B cell (primary cell): ENCODE measurements at places on chromosomes 6 and 20. TPM values are rescaled to one million over a fixed set of nuclear protein-coding genes. Genes with fewer than 3 reads are reported as not detected.
A peak's percentile ranks its signal among the peaks of the same experiment; 100 is the strongest.

DNA sequence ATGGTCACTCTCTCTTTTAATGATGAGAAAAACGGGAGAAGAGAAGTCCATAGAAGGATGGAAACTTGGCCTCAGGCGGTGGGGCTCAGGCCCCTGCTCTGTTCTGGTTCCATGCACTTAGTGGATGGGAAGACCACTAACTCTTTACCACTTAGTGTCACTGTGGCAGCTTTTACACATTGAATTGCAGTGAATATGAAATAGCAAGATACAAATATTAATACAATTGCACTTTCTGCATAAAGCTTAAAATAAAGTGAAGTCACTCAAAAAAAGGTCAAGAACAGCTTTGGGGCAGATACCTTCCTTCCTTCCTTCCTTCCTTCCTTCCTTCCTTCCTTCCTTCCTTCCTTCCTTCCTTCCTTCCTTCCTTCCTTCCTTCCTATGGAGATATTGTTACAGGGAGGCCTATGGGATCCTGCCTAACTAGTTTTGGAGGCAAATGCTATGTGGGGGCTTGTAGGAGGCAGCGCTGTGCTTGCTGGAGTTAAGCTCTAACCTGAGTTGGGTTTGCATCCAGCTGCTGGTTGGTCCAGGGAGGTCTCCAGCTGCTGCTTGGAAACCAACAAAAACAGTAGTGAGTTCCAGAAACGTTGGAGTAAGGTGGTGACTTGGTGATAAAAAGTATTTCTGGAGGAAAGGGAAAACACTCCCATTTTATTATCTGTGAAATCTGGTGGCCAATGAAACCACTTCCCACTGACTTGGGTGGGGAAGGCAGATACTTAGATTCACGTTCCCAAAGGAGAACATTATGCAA, 62.3 kb upstream of the NKX2-2 start:
- H3K27me3 ChIP-seq, result no peaks in the 10 kb centered on the region
- H3K4me3 ChIP-seq, result no peak overlapping the region
- H3K36me3 ChIP-seq, result no peaks in the 10 kb centered on the region
- DNase-seq, result no peak

Gene SYCP2
- 4.5 and 4.7 TPM in 2 replicates for total RNA-seq

DNA sequence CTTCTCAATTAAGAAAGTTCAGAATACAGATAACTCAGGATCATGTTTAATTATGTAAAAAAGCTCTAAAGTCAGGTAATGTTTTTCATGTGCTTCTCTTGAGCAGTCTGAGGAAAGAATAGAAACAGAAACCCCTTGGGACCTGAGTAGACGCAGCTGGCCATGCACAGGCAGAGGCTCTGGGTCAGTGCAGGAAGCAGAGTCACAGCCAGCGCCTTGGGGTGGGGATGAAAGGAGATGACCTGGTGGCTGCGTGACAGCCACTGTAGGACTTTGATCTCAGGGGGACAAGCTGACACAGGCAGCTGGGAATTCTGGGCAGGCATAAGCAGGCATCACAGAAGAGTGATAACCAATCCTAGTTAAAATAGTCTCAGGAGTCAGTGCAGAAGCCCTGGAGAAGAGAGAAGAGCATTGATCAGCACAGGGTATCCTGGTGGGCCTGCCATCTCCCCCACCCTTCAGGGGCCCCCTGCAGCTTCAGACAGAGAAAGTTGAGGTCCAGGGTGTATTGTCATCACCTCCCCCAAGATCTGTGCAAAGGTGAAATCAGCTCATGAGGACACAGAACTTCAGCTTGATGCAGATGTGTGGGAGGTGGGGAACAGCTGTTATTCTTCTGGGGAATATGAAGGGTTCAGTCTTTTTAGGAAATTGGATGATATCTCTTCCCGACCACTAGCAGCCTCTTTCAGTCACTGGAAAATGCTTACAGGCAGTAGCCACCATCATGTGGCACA, 6.4 kb downstream of the HLA-DQB1 start:
- H3K4me3 ChIP-seq, result no peak overlapping the region
- no peaks in the 10 kb centered on the region for H3K27me3 ChIP-seq
- peak; percentile 54 for DNase-seq
- H3K36me3 ChIP-seq, result peaks cover 33% of the 10 kb centered on the region
- peak overlapping the region; percentile 57 for H3K27ac ChIP-seq

- peaks cover 90% of the 10 kb centered on the region for H3K4me1 ChIP-seq
- no peaks in the 10 kb centered on the region for H3K27me3 ChIP-seq
- peaks cover 6% of the 10 kb centered on the region for H3K36me3 ChIP-seq
- no peak for DNase-seq
- peak overlapping the region; percentile 93 for H3K27ac ChIP-seq
These were observed 53.6 kb upstream of the FAM83D start for GRCh38 chr20:38872491-38873049.

DNA sequence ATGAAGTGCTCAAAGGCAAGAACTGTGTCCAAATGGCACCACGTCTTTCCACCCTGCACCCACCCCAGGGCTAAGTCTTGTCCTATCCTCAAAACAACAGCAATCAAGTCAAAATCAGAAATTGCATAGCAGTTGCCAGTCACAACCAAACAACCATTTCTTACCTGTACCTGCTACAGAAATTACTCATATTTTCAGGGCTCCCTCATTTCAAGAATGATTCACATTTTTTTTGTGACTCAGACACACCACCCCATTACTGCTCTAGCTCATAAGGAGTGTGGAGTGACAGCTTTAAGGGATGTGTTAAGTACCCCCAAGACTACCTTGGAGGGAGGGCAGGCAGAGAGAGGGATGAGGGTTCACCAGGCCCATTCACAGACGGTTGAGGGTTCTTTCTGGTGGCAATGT, 111.7 kb downstream of the TRERF1 start:
- H3K36me3 ChIP-seq, result no peaks in the 10 kb centered on the region
- H3K4me1 ChIP-seq, result no peaks in the 10 kb centered on the region
- H3K27ac ChIP-seq, result no peak overlapping the region
- H3K27me3 ChIP-seq, result no peaks in the 10 kb centered on the region

DNA sequence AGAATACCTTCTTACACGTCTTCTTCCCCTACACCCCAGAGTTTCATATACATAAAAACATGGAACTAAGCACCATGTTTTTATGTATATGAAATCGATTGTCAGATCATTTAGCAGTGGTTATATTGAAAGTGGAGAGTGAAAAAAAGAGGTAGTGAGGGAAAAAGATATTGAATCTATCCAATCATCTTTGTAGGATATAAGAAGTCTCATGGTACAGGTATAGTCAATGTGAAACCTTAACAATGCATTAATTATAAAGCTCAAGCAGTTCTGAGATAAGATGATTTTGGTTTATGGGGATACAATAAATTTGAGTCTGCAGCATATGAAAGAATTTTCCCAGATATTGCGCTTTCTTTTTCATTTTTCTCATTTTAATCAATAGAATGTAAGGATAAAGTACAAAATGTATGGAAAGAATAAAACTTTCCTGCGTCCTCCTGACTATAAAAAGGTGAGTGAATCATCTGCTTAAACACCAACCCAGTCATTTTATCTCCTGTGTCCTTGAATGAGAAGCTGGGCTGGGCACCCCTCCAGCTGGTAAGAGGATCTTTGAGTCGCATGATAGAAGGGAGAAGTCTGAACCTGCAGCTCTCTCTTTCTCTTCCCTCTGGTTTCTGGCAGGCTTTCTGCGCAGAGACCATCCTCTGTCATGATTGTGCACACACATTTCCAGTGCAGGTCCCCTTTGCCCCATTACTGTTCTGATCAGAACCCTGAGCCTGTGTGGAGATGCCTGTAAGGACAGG, 28.1 kb upstream of the AKIRIN2 start:
- H3K36me3 ChIP-seq, result no peaks in the 10 kb centered on the region
- H3K4me3 ChIP-seq, result no peak overlapping the region
- no peak overlapping the region for H3K27ac ChIP-seq
- H3K27me3 ChIP-seq, result no peaks in the 10 kb centered on the region
- DNase-seq, result no peak

Gene FUT9
- not detected in 2 replicates for total RNA-seq

Gene WFDC9
- total RNA-seq, result not detected in 2 replicates

- DNase-seq, result no peak
- no peak overlapping the region for H3K27ac ChIP-seq
- no peak overlapping the region for H3K4me3 ChIP-seq
- peaks cover 13% of the 10 kb centered on the region for H3K27me3 ChIP-seq
- no peaks in the 10 kb centered on the region for H3K36me3 ChIP-seq
These were observed 22.9 kb upstream of the AFDN start for GRCh38 chr6:167803816-167804215.

DNA sequence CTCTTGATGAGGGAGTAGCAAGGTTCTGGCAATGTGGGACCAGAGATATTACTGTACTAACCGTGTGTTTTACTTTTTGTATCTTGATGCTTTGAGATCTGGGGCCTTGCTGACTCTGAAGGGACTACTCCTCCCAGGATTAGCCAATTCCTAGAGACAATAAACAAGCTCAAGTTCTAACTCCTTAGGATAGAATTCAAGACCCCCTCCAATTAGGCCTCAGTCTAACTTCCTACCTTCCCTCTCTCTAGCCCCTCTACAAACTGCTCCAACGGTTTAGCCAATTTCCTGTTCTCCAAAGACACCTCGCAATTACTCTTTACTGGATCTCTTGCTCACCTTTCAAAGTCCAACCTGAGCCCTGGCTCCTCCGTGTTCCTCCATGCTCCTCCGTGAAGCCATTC, 158.7 kb upstream of the JARID2 start:
- no peaks in the 10 kb centered on the region for H3K36me3 ChIP-seq
- no peak overlapping the region for H3K4me3 ChIP-seq
- DNase-seq, result no peak
- H3K27ac ChIP-seq, result no peak overlapping the region

DNA sequence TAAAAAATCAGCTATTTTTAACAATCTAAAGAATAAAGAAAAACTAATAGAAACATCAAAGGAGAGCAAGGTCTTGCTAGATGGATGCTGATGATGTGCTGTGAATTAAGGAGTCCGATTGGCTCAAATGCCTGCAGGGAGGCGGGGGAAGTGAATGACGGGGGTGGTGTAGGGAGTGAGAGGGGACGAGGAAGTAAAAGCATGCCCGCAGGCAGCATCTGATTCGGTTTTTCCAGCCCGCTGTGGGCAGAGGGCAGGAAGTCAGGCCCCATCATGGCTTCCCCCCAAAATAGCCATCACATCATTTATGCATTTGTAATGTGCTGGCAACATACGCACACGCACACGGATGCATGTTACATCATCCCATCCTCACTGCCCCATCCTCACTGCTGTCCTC, 10.3 kb downstream of the RSPO4 start:
- H3K36me3 ChIP-seq, result no peaks in the 10 kb centered on the region
- no peak for DNase-seq
- no peaks in the 10 kb centered on the region for H3K4me1 ChIP-seq
- no peak overlapping the region for H3K4me3 ChIP-seq

GRCh38 chr20:25398376-25399036, 7.9 kb upstream of the ABHD12 start:
- DNase-seq, result no peak
- H3K27me3 ChIP-seq, result no peaks in the 10 kb centered on the region
- no peak overlapping the region for H3K4me3 ChIP-seq
- no peak overlapping the region for H3K27ac ChIP-seq
- no peaks in the 10 kb centered on the region for H3K4me1 ChIP-seq

Gene PCSK2
- total RNA-seq, result not detected in 2 replicates

Gene CDSN
- total RNA-seq, result not detected in 2 replicates

- H3K27ac ChIP-seq, result peak overlapping the region; percentile 55
- H3K4me3 ChIP-seq, result no peak overlapping the region
- no peaks in the 10 kb centered on the region for H3K27me3 ChIP-seq
- no peaks in the 10 kb centered on the region for H3K4me1 ChIP-seq
These were observed 30.4 kb downstream of the ZC3H12D start for GRCh38 chr6:149454346-149454848.

DNA sequence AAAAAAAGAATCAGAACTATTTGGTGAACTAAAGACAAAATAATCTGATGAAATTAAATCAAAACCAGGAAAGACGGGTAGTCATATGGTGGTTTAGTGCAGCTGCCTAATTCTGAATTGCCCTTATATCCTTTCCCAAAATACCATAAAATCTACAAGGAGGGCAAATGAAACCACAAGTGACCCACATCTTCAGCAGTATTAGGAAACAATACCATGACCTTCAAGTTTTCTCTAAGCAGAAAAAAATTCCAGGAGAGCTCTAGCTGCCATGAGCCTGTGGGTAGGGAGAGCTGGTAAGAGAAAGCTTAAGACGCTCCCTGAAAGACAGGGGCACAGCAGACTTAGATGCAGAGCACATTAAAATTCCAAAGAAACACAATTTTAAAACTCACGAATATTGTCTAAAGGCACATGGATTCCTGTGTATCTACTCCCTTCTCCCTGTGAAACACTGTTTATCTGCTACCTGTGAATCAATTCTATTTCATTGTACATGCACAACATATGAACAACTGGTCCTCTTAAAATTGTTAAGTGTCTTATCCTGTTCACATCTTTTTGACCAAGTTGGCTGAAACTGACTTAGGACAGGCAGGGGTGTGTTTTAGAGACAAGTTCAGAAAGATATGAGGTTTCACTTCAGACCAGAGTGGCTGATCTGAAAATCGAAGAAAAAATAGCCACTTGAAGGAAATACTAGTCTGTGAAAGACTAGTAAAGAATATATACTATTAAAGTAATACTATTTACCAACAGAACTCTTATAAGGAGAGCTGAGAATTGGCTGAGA, 153.6 kb upstream of the SHLD1 start:
- no peak for DNase-seq
- H3K4me1 ChIP-seq, result peaks cover 16% of the 10 kb centered on the region
- H3K36me3 ChIP-seq, result peaks cover 18% of the 10 kb centered on the region
- peak overlapping the region; percentile 12 for H3K27ac ChIP-seq

Gene GNAS-AS1
- total RNA-seq, result 1.5 and 2.1 TPM in 2 replicates

Gene HLA-DPA1
- total RNA-seq, result 665 and 702 TPM in 2 replicates

- H3K4me1 ChIP-seq, result no peaks in the 10 kb centered on the region
- H3K27me3 ChIP-seq, result no peaks in the 10 kb centered on the region
- H3K36me3 ChIP-seq, result no peaks in the 10 kb centered on the region
- no peak overlapping the region for H3K4me3 ChIP-seq
These were observed 789.6 kb upstream of the EYS start for GRCh38 chr6:66496659-66497058.

Gene RBBP8NL
- total RNA-seq, result not detected in 2 replicates

DNA sequence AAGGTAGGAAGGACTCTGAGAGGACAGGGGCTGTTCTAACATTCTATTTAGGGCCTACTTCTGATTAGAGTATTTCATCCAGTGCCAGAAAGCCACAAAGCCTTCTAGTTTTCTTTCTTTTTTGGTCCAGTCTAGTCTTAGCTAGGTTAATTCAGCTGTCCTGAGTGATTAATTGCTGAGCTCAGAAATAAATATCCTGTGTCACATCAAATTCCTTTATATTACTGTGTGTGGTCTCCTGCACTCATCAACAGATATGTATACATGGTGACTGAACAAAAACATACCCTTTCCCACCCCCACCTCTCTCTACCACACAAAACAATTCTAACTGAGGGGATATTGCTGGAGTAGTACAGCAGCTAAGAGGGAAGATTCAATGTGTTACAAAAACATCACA, 601.5 kb upstream of the NRSN1 start:
- no peaks in the 10 kb centered on the region for H3K36me3 ChIP-seq
- no peaks in the 10 kb centered on the region for H3K27me3 ChIP-seq
- H3K4me1 ChIP-seq, result no peaks in the 10 kb centered on the region
- no peak overlapping the region for H3K27ac ChIP-seq

GRCh38 chr6:110849781-110850180, 24.8 kb upstream of the AMD1 start:
- DNase-seq, result no peak
- H3K4me1 ChIP-seq, result no peaks in the 10 kb centered on the region
- no peak overlapping the region for H3K27ac ChIP-seq
- no peak overlapping the region for H3K4me3 ChIP-seq
